ENCODE measurements at places on chromosomes 5 and 9. TPM values are rescaled to one million over a fixed set of nuclear protein-coding genes. Genes with fewer than 3 reads are reported as not detected.

DNA sequence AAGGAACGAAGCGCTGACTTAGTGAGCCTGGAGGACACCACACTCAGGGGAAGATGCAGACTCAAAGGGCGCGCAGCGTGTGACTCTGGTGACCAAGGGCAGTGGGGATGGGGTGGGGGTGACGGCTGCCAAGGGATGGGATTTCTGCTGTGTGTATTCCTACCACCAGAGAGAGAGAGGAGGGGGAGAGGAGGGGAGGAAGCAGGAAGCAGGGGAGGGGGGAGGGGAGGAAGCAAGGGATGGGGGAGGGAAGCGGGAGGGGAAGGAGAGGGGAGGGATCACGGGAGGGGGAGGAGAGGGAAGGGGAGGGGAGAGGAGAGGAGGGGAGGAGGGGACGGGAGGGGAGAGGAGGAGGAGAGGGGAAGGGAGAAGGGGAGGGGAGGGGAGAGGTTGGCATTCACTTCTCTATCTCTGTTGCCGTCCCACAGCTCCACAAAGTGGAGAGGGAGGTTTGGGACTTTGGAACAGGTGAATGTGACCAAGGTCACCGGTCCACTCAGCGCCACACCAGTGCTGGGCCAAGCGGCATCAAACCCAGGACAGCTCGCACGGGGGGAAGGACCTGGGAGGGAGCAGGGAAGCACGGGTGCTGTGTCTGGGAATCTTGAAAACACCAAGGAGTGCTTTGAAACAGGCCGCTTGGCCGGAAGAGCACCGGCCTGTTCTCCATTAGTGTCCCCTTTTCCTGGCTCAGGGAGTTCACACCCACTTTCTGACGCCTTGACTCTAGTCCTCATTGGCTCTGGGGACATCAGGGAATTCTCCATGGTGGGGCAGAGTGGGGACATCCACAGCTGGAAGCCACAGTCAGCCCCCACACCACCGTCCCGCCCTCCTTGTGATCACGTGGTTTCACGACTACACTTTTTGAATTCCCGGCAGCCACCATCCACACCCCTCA is 77.4 kb downstream of the VAV2 start:
- no peak for DNase-seq

DNA sequence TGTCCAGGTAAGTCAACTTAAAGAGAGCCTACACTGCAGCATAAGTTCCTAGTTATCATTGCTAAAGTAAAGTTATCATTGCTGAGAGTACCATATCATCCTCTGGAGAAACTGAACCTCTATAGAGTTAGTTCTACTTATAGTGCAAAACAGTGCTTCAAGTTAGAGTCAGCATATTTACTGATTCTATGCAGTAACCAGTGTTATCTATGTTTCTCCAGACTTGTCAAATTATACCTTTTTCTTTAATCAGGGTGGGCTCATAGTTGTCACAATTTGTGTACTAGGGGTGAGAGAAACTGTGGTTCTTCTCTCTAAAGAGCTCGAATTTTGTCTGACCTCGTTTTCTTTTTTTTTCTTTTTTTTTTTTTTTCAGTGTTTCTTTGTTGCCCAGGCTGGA is 79.6 kb downstream of the ANXA2R start:
- DNase-seq: no peak

DNA sequence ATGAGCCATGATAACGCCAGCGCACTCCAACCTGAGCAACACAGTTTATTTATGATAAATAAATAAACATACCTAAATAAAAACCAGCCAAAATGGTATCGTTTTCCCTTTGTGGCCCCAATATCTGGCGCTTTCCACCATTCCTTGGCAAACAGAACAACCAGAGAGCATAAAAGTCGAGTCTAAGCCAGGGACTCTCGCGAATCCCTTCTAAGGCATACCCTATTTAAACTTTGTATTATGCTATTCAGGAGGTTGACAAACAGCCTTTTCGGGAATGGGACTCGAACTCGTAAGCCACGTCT is 386 bp upstream of the MATR3 start:
- DNase-seq: no peak

DNA sequence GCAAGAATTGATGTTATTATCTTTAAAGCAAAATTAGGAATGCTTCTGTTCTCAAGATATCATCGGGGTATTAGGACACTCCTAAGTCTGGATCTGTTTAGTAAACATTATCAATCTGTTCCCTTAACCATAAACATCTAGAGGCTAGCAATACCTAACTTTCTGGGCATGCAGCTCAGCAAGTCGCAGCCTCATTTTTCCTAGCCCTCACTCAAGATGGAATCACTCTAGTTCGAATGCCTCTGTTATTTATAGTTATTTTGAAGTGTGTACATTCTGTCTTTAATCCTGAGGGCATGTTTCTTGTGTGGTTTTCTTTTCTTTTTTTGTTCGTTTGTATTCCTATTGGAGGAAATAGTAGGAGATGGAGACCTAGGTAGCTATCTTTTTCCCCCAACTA is 66.9 kb downstream of the FER start:
- no peak for DNase-seq

GRCh38 chr9:89677702-89678395 is 73.0 kb downstream of the GADD45G start:
- peak; percentile 45 for DNase-seq

DNA sequence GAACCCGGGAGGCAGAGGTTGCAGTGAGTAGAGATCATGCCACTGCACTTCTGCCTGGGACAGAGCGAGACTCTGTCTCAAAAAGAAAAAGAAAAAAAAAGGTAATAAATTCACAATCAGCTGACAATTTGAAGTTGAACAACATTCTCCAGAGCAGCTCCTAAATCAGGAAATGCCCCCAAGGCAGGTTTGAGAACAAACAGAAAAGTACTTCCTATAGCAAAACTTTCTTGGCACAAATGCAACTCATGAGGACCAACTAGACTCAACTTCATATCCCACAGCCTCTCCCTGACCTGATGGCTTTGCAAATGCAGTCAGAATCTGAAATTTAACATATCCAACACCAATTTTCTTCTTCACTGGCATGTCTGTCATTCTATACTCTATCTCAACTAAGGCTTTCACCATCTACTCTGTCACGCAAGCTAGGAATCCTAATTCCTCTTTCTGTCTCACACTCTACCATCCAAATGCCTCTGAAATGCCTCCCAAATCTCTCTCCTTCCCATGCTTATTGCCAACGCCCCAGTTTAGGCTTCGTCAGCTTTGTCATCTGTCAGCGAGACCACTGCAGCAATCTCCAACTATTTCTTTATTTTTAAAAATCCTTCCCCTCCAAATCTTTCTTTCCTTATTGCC is 113.3 kb downstream of the MAPKAP1 start:
- no peak for DNase-seq

DNA sequence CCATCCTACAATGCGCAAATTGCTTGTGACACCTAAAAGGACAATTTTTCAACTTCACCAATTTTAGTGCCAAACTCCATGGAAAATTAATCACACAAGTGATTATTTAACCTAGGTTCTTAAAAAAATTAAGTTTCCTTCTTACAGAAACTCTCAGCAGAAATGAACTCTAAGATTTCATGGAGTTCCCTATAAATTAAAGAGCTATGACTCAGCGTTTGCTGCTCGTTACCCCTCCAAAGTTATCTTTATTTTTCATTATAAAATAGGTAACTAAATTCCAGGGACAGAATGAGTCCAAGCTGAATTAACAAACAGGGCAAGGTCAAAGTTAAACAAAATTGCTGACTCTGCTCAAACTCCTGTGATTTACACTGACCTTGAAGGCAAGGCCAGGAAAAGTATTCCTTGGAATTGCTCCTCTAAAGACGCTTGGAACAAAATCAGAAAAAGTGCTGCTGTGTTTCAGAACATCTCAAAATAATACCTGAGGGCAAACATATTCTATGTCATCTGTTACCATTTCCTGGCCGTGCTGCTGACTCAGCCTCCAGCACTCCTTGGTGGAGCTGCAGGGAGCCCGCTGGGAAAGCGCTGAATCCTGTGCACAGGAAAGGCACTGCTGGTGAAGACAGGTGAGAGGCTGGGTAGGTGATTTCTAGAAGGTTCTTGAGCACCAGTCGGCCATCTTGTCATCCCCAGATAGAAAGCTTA is 2.5 kb upstream of the CMBL start:
- DNase-seq: no peak

DNA sequence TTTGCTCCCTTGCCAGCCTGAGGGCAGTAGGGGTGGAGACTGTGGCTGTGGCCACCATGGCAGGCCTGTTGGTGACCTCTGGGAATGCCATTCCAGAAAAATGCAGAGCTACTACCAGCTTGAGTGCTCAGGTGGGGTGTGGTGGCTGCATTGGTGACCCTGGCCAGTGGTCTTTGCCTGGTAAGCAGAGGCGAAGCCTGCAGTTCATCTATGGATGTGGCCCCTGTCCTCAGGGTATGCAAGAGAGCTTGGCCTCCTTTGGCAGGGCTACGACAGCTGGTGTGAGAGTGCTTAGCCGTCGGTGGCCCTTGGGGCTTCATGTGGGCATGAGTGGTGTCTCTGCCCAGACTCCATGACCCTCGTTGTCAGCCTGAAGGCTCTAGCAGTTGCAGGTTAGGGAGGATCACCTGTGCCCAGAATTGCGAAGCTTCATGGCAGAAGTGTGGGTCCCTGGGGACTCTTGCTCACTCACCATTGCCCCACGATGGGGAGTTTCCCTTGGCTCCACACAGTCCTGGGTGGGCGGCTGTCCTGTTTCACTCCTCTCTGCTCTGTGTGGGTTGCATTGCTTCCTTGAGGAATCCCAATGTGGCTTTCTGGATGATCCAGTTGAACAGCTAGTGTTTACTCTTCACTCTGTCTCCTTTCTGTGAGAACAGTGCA is 117.9 kb upstream of the CDH12 start:
- no peak for DNase-seq

The ANKRD33B gene
- polyA plus RNA-seq: 1.2 TPM

The PITX1 gene
- polyA plus RNA-seq: 0.03 TPM

The HK3 gene
- polyA plus RNA-seq: 4.2 TPM

Data from heart left ventricle (tissue), 16 donors.